ENCODE measurements at places on chromosomes 5 and 9.

DNA sequence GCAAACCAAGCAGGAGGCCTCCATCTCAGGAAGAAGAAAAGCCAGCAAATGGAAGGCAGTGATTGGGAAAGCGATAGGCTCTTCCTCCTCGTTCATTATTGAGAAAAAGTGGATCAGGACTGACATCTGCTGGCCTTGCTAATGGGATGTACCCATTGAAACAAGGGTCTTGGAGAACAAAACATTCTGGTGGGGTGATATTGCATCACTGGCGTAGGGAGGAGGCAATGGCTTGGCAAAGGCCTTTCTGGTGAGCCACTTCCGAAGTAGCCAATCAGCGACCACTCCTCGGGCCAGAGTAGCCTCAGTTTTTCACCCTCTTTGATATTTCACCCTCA lies 86.7 kb upstream of the NFIB start:
- DNase-seq = no peak

GRCh38 chr9:96418920-96419690 lies 935 bp upstream of the ZNF367 start:
- DNase-seq = peak; percentile 82

- no peak for DNase-seq
Observed at GRCh38 chr9:124372038-124372437, 43.2 kb downstream of the PSMB7 start.

DNA sequence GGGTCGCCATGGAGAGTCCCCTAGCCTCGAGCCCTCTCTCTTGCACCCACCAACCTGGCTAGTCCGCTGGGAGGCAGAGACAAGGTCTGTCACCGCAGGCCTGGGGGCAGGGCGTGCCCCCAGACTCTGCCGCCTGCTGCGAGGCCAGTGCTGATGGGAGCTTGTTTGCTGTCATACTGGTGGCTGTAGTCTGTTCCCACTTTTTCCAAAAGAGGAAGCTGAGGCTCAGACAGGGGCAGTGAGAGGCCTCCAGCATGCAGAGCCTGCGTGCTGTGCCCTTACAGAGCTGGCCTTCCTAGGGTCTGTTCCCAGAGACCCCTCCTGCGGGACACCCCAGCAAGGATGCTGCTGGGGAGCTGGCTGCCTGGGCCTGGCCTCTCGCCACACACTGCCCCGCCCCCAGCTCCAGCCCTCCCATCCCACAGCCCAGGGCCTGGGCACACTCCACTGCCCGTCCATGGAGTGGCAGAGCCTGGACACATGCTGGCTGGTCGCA lies 21.0 kb upstream of the SUSD3 start:
- DNase-seq = no peak

DNA sequence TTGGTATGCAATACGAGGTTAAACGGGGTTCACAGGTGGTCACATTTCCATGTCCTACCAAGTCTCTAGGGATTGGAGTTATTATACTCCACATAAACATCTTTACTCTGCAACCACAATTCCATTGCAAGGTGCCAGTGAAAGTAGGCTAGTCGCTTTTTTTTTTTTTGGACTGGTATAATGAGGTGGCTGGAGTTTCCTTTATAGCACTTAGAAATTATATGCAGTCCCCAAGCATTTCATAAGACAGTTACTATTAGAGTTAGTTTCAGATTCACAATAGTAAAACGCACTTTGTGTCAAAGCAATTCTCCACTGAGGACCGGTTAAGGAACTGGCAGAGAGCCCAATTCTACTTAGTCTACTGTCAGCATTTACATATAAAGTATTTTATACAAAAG lies 1.4 kb downstream of the MEF2C start:
- no peak for DNase-seq

GRCh38 chr9:105449081-105449480 lies 1.2 kb downstream of the FSD1L start:
- DNase-seq = no peak

GRCh38 chr9:35564658-35565061 lies 40.4 kb upstream of the TESK1 start:
- DNase-seq = no peak

- DNase-seq = no peak
Observed at GRCh38 chr5:131357739-131358561, 94.1 kb downstream of the CDC42SE2 start.

DNA sequence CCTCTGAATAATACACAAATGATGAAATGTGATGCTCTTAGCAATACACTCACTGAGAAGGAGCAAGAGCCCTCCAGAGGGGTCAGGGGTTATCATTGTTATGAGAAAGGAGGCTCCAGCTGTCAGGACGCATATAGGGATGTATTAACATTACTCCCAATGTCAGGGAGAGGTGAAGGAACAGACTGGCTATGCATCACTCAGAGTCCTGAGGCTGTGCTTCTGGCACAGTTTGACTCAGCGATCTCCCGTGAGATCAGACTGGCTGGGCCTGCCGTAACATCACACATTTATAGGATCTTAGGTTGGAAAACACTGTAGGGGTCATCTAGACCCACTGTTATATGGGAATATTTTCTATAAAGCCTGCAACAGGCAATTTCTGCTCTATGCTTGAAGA lies 226.5 kb upstream of the GLRA1 start:
- no peak for DNase-seq

DNA sequence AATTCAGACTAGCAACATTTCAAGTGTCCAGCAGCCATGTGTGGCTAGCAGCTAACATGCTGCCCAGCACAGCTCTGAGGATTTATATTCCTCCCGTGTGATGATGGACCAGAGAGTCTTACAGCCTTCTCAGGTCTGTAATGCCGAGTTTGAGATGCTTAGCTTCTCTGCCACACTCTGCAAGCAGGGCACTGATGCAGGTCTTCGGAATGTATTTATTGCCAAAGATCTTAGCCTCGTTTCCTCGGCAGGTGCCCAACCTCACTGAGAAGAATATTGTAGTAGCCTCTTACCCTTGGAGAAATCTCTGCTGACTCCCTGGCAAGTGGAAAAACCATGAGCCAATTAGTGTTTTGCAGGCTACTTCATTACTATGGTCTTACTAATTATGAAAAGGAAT lies 3.7 kb upstream of the RAI14 start:
- no peak for DNase-seq

- DNase-seq = no peak
Observed at GRCh38 chr9:124441291-124441690, 9.0 kb upstream of the ADGRD2 start.

- no peak for DNase-seq
Observed at GRCh38 chr5:83475935-83476814, 4.6 kb downstream of the VCAN start.
